Lung microvascular endothelial cell (primary cell): ENCODE measurements at places on chromosomes 13 and 19.

DNA sequence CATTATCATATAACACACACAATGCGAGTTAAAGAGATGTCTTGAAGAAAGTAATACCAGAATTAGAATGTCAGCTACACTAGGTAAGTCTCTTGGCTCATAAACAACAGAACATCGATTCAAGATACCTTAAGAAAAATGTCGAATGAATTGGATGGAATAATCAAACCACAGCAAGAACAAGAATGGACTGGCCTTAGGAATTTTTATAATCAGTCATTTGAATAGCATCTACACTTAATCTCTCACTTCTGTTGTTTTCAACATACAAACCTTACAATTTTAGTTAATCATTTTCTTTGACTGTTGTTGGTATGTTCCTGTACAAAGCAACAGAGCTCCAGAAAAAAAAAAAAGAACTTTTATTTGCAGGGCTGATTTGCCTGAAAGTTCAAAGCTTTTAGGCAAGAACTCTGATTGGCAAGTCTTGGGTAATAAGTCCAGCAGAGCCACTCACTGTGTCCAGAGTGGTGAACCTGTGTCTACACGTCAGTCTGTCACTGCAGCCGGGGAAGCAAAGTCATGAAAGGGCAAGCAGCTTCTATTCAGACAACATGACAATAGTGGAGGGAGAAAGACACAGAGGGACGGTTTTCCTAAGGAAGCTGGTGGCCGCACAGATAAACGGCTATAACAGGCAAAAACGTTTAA lies 1026.1 kb upstream of the MIR17HG start:
- no peak for DNase-seq

- no peak for DNase-seq
These were observed 15.2 kb downstream of the HTR2A start for GRCh38 chr13:46881621-46882020.

DNA sequence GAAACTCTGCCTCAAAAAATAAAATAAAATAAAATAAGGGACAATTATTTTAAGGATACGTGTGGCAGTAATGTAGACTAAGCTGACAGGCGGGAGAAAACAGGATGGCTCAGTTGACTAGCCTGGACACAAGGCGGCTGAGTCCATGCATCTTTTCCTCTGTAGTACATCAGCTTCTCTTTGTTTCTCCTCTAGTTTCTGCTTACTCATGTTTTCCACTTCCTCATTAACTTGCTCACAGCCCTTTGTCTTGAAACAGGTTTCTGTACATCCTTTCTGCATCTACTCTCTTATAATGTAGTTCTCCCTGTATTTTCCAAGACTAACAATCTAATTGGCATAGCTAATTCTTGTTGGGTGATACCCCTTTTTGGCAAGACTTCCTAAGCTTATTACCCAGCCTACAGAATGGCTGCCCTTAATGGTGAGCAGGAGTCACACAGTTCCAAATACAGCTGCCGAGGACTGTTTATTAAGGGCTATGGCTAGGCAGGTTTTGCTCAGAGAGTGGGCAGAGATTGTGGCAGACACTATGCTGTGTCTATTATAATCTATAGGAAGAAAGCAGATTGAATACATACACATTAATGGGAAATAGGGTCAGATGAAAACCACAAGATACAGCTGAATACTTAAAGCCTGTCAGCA lies 58.7 kb upstream of the KLF5 start:
- peak; percentile 74 for DNase-seq

DNA sequence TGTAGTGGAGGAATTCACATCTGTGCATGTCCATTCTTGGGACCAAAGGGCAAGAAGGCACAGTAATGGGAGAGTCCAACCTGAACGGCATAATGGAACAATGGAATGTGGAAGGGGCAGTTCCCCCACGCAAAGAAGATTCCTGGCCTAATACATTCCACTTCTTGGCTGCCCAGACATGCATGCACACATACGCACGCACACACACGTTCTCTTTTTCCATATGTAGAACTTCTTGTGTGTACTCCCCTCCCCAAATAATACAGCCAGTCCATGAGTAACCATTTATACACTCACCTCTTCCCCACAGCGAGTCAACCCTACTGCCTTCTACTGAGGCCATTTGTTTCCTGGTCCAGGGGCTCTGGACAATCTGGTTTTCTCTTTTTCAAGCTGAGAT lies 6.0 kb upstream of the STK24 start:
- no peak for DNase-seq

DNA sequence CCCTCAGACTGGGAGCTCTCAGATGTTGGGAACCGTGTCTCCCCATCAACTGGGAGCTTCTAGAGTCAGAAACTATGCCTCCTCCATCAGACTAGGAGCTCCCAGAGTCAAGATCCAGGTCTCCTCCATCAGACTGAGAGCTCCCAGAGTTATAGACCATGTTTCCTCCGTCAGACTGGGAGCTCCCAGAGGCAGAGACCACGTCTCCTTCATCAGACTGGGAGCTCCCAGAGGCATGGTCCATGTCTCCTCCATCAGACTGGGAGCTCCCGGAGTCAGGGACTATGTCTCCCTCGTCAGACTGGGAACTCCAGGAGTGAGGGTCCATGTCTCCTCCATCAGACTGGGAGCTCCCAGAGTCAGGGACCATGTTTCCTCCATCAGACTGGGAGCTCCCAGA lies 10.0 kb downstream of the CEACAM16 start:
- no peak for DNase-seq

DNA sequence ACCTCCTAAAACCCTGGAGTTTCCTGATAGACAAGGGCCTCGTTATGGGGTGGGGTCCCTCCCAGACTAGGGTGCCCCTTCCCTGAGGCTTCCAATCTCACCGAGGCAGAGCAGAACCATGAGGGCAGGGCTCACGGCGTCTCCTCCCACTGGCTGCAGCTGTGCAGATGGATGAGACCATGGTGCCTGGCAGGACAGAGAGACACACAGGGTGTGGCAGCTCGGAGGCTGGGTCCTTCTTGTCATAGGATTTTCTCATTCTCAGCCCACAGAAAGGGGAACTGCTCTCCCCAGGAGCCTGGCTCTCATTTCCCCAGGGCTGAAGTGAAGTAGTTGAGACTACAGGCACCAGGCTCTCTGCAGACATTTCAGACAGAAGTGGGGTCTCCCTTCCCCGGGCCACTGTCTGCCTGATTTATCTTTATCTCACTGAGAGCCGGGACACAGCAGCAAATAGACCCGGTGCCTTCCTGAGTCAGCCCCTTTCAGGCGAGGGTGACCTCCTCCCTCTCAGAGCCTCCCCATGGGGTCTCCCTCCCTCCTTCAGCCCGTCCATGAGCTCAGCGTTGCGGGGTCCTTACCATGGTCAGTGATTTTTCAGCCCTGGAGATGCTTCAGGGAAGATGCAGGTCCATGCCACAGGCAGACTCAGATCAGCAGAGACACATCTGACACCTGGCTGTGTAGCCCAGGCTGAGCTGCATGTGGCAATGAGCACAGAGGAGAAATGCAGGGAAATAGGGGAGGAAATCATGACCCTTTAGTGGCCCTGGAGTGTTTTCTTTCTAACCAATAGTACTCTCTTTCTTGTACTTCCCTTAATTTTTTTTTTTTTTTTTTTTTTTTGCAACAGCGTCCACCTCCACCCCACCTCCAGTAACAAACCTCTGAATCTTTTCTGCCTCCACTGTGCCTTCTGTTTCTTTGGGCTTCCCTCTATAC lies at the start of gene LILRA5:
Gene LILRA5 (minus strand): TSS at position 731 of the 942 bp plus-strand sequence. CDS start 147 bp downstream, at position 584.
- no peak for DNase-seq
